ENCODE measurements at places on chromosomes 16 and 17.
A peak's percentile ranks its signal among the peaks of the same experiment; 100 is the strongest.

DNA sequence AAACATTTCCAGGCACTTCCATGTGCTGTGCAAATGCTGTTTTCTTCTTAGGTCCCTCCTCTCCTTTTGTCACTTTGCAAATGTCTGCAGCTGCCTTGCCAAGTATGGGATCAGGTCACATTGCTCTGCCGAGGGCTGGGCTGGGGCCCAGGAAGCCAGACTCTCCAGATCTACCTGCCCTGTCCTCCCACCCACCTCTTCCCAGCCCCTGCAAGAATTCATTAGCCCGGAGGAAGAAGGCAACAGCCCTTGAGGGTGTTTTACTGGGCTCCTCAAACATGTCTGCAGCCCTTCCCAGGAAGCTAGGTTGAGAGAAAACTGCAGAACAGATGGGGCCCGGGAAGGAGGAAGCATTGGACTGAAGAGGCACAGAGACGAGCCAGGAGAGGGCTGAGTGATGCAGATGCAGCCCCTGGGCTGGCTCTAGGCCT, 47.1 kb downstream of the WSB1 start:
- no peak for DNase-seq

DNA sequence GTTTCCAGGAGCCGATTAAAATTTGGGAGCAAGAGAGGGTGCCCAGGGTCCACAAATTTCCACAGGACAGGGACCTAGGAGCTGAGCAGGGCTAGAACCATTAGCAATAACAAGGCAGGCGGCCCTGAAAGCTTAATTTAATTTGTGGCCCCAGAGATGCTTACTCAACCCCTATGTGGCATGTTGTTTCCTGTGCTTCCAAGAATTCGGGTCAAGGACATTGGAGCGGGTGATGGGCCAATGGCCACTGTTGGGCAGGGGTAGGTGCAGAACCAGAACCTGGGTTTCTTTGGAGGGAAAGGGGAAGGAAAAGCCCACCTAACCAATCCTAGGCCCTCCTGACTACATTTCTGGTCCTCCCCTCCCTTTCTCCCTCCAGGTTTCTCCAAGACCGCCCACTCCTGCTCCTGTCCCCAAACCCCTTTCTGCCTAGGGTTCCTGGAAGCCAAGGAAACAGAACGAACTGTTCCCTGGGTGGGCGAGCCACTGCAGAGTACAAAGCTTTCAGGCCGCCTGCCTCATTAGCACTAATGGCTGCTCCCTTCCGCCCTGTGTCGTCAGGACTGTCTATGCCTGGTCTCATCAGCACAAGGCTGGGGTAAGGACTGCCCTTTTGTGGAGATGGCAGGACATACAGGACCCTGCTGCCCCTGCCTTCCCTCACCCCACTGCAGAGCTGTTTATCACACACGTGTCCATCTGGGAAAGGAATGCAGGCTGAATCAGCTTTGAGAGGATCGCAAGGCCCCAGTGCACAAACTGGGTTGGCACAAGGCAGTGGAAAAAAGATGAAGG, 581 bp upstream of the AGRP start:
- no peak for DNase-seq

DNA sequence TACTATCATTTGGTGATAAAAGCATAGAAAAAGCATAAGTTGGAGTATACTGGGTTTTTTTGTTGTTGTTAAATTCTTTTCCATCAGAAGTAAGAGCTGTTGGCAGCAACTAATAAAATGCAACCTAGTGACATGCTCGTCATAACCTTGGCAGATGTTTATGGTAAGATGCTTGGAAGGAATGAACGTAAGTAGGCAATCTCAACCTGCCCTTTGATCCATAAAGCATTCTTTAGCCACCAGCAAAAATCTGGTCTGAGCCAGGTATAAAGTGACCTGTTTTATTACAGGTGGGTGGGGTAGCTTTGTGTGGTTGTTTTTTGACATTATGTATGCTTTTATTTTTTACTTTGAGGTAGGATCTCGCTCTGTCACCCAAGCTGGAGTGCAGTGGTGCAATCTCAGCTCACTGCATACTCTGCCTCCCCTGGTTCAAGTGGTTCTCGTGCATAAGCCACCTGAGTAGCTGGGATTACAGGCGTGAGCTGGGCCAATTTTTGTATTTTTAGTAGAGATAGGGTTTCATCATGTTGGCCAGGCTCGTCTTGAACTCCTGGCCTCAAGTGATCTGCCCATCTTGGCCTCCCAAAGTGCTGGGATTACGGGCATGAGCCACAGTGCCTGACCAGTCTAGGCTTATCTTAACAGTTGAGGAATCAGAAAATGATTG, 22.0 kb downstream of the WSB1 start:
- DNase-seq: no peak

- no peak for DNase-seq
Measured at GRCh38 chr17:58120195-58120822, 27.9 kb upstream of the OR4D1 start.

GRCh38 chr17:50027881-50028735, 27.8 kb upstream of the ITGA3 start:
- DNase-seq: no peak

- no peak for DNase-seq
Measured at GRCh38 chr17:47703191-47703591, 9.2 kb downstream of the TBKBP1 start.

GRCh38 chr17:1047879-1048470, 51.0 kb downstream of the TIMM22 start:
- no peak for DNase-seq

DNA sequence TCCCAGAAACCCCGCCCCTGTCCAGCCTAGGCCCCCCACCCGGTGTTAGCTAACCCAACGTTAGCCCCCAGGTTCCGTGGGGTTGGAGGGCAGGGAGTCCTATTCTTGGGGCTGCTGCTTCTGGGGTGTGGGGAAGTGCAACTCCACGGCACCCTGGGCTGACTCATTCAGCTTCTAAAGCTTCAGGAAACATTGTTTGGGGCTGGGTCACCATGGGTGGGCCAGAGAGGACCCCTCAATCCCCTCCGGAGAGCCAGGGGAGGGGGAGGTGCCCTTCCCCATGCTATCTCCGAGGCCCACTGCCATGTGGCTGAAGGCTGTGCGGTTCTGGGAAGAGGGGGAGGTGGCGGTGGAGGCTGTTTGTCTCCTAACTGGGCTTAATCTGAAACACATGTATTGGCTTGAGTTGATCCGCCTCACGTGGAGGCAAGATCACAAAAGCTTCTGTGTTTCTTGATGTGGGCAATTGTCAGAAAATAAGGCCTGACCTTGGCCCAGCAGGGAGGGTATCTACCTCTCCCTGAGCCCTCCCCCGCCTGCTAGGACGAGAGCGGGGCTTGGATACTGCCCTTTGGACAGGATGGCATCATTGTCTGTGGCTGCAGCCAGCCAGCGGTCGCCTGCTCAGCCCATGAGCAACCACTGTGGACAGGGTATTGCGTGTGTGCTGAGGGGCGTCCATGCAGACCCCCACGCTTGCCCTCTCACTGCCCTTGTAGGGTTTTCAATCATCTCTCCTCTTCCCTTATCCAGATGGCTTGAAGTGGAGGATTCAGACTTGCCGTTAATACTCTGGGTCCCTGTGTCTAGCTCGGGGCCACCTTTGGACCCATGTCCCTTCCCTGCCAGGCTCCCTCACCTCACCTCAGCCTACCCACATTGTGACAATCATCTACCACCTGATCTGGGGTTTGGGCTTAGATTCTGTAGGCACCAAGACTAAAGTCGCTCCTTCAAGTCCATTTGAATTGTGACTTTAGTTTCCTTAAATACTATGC, 1.3 kb downstream of the SERPINF1 start:
- no peak for DNase-seq

GRCh38 chr16:2874912-2875362, 8.1 kb upstream of the FLYWCH2 start:
- peak; percentile 65 for DNase-seq

DNA sequence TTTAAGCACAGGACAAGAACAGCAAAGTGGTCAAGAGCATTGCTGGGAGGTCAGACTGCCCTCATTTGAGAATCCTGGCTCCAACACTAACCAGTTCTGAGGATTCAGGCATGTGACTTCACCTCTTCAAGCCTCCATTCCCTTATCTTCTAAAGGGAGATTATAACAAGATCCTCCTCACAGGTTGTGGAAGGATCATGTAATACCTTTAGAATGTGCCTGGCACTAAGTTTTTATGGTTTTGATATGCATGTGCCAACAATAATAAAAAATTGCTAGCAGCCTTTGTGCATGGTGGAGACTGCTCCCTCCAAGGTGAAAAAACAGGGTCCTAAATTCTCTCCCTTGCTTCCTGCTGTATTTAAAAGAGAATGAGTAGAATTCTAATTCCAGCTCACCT, 36.0 kb upstream of the ADAMTS18 start:
- no peak for DNase-seq

- DNase-seq: peak; percentile 22
Measured at GRCh38 chr17:32445074-32445415, 735 bp downstream of the PSMD11 start.

- no peak for DNase-seq
Measured at GRCh38 chr16:12580809-12581208, 222.9 kb downstream of the CPPED1 start.

DNA sequence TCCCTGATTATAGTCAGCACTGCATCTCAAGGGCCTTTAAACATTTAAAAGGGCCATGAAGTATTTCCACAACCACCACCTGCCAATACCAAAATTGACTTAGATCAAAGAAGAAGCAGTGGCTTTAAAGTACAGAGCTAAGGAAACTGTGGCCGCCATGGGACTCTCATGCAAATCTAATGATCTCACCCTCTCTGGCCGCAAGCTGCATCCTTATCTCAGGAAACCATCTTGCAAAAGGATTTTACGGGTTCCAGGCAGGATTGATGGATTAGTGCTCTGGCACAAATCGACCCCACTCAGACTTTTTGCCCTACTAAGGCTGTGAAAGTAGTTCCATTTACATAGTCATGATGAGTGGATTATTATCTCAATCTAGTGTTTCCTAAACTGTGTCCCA, 22.6 kb downstream of the CDRT4 start:
- DNase-seq: no peak

DNA sequence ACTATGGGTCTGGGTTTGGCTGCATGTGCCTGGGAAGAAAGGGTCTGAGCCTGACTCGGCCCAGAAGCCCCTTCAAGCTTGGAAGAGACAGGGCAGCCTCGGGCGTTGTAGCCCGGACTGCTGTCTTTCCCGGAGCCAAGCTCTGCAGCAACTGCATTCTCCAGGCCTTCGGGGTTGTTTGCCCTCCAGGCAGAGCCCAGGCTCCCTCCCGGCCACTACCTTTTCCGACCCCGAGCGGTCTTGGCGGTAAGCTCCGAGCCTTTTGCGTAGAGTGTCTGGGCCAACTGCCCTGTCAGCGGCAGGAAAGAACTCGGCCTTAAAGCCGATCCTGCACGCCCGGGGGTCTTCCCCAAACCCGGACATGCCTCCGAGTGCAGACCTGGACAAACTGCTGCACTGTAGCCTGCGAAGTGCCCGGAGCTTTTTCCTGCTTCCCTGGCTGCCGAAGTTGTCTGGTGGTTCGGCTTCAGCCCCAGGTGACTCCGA, 1.3 kb downstream of the LHX1 start:
- DNase-seq: no peak

DNA sequence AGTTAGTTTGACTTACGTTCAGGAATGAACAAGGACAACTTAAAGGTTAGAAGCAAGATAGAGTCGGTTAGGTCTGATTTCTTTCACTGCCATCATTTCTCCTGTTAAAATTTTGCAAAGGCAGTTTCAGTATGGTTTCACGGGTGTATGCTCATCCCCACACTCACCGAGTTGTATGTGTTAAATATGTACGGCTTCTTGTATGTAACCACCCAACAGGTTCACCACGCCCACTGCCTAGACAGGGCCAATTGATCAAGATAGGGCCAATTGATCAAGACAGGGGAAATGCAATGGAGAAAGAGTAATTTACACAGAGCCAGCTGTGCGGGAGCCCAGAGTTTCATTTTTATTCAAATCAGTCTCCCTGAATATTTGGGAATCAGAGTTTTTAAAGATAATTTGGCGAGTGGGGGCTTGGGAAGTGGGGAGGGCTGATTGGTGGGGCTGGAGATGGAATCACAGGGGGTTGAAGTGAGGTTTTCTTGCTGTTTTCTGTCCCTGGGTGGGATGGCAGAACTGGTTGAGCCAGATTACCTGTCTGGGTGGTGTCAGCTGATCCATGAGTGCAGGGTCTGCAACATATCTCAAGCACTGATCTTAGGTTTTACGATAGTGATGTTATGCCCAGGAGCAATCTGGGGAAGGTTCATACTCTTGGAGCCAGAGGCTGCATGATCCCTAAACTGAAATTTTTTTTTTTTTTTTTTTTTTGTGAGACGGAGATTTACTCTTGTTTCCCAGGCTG, 62.4 kb upstream of the PLCG2 start:
- no peak for DNase-seq

DNA sequence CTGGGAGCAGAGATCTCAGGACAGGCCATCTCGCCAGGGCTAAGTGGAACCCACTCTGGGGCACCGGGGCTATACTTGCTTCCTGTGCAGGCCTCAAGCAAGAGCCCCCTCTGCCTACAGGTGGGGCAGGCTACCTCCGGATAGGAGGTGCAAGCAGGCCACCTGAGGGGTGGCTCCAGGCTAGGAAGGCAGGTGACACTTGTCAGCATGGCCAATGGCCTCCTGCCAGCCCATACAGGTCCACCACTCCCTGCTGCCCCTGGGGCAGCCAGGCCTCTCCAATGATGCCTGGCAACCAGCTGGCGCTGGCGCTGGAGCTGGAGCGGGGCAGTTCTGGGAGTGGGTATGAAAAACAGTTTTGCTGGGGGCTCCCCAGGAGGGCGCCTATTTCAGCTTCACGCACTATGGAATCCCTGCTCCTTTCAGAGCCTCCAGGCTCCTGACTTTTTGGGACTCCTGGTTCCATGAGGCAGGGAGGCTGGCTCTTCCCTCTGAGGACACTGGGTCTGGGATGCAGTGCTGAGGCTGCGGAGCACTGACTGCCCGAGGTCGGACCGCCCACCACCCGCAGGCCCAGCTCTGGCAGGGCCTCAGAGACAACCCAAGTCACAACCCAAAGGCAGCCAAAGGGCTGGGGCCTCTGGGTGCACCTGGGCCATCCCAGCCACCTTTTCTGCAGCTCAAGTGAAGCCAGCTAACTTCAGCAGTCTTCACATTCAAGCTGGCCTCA, 8.4 kb upstream of the SREBF1 start:
- no peak for DNase-seq

- DNase-seq: no peak
Measured at GRCh38 chr17:48335858-48336500, 94.0 kb downstream of the SKAP1 start.

DNA sequence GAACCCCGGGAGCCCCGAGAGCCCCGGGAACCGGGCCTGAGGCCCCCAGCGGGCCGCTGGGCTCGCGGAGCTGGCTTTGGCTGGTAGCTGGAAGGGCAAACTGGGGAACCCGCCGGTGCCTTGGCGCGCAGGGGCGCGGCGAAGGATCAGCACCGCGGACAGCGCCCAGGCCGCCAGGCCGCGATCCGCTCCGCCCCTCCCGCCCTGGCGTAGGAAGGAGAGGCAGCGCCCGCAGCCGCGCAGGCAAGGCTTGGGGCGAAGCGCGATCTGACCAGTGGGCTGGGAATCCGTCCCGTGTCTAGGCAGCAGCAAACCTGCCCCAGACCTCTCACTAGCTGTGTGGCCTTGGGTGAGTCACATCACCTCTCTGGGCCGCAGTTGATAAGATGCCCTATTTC, 331 bp upstream of the CCDC92B start:
- DNase-seq: peak; percentile 34

- no peak for DNase-seq
Measured at GRCh38 chr17:38981636-38982035, 14.4 kb upstream of the FBXO47 start.

Measured in stimulated activated CD4-positive, alpha-beta T cell treated with anti-CD3 and anti-CD28 coated beads, Interleukin-12 subunit alpha, Interleukin-12 subunit beta, amount 100 ng/mL, for 48 hours (primary cell).